Thymus (tissue), 14 donors: ENCODE measurements at places on chromosomes 3 and 15.

- no peaks in the 10 kb centered on the region for H3K36me3 ChIP-seq
- H3K4me1 ChIP-seq: peaks cover 3% of the 10 kb centered on the region
- no peak overlapping the region for H3K27ac ChIP-seq
- no peak overlapping the region for H3K4me3 ChIP-seq
- no peaks in the 10 kb centered on the region for H3K27me3 ChIP-seq
Measured at GRCh38 chr3:125109536-125109925, 53.7 kb upstream of the HEG1 start.

GRCh38 chr15:81373176-81373575 is 837 bp downstream of the TMC3 start:
- no peak overlapping the region for H3K27ac ChIP-seq
- H3K27me3 ChIP-seq: no peaks in the 10 kb centered on the region
- H3K4me3 ChIP-seq: no peak overlapping the region
- no peaks in the 10 kb centered on the region for H3K4me1 ChIP-seq

- DNase-seq: no peak
- H3K4me3 ChIP-seq: no peak overlapping the region
- no peak overlapping the region for H3K27ac ChIP-seq
- no peaks in the 10 kb centered on the region for H3K36me3 ChIP-seq
Measured at GRCh38 chr3:106768941-106769480, 608.2 kb upstream of the CCDC54 start.

- no peaks in the 10 kb centered on the region for H3K36me3 ChIP-seq
- H3K27me3 ChIP-seq: no peaks in the 10 kb centered on the region
- no peak for DNase-seq
- no peaks in the 10 kb centered on the region for H3K4me1 ChIP-seq
- no peak overlapping the region for H3K4me3 ChIP-seq
- H3K27ac ChIP-seq: no peak overlapping the region
Measured at GRCh38 chr15:101520395-101520794, 30.9 kb upstream of the PCSK6 start.

GRCh38 chr3:189355481-189356201 is 183.9 kb downstream of the TPRG1 start:
- peak; percentile 22 for DNase-seq
- no peaks in the 10 kb centered on the region for H3K27me3 ChIP-seq
- H3K4me3 ChIP-seq: no peak overlapping the region
- H3K4me1 ChIP-seq: peaks cover 10% of the 10 kb centered on the region

DNA sequence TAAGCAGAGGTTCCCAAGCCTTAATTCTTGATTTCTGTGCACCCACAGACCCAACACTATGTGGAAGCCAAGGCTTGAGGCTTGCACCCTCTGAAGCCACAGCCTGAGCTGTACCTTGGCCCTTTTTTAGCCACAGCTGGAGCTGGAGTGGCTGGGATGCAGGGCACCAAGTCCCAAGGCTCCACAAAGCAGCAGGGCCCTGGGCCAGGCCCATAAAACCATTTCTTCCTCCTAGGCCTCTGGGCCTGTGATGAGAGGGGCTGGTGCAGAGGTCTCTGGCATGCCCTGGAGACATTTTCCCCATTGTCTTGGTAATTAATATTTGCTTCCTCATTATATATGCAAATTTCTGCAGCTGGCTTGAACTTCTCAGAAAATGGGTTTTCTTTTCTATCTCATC is 60.9 kb upstream of the GSK3B start:
- no peak for DNase-seq
- H3K27ac ChIP-seq: no peak overlapping the region
- no peaks in the 10 kb centered on the region for H3K4me1 ChIP-seq
- H3K4me3 ChIP-seq: no peak overlapping the region
- H3K36me3 ChIP-seq: no peaks in the 10 kb centered on the region
- no peaks in the 10 kb centered on the region for H3K27me3 ChIP-seq

DNA sequence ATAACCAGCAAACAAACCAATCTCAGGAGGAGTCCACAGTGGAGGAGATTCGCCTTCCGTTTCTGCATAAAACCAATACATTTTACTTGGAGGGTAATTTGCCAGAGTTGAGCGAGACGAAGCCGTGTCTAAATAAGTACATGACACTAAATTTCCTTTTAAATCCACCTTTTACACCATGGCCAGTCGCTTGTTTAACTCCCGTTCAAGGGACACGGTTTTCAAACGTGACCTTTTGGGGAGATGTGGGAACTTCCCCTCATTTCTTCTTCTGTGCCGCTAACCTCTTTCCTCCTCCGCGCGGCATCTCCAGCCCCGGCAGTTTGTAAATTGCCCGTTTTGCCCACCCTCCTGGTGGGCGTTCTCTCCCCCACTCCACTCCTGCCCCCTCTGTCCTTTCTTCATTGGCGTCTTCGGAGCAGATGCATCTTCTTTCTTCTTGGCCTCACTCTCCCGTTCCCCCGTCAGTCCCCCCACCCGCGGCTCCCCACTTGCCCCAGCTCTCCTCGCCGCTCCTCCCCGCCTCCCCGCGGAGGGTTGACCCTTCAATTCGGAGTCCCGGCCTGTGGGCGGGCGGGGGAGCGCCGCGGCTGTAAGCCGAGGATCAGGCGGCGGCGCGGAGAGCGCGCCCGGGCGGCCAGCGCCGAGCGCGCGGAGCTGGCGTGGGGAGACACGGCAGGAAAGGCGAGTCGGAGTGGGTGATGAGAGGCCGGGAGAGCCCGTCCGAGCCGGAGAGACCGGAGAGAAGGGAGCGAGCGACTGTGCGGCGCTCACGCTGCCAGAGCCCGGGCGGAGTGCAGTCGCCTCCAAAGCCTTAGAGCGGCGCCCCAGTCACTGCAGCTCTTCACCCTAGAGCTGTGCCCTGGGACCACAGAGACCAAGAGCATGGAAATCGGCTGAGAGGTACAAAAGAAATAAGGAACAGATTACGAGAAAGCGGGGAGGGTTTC is at the start of gene NLGN1:
NLGN1 (plus strand) TSS at position 584 of the 950 bp plus-strand sequence.
- peaks cover 60% of the 10 kb centered on the region for H3K27me3 ChIP-seq
- H3K4me1 ChIP-seq: peaks cover 4% of the 10 kb centered on the region
- peak within 1 kb of the TSS; percentile 58 for H3K4me3 ChIP-seq
- no peak within 1 kb of the TSS for H3K27ac ChIP-seq
- no peaks in the 10 kb centered on the region for H3K36me3 ChIP-seq

GRCh38 chr3:8473029-8473428 is 28.6 kb upstream of the LMCD1 start:
- H3K4me1 ChIP-seq: no peaks in the 10 kb centered on the region
- H3K36me3 ChIP-seq: no peaks in the 10 kb centered on the region
- H3K4me3 ChIP-seq: no peak overlapping the region
- H3K27me3 ChIP-seq: no peaks in the 10 kb centered on the region
- DNase-seq: no peak
- H3K27ac ChIP-seq: no peak overlapping the region

- peaks cover 23% of the 10 kb centered on the region for H3K4me1 ChIP-seq
- H3K36me3 ChIP-seq: no peaks in the 10 kb centered on the region
- DNase-seq: no peak
- no peak overlapping the region for H3K27ac ChIP-seq
- H3K4me3 ChIP-seq: no peak overlapping the region
- H3K27me3 ChIP-seq: no peaks in the 10 kb centered on the region
Measured at GRCh38 chr3:134931045-134931785, 136.2 kb downstream of the EPHB1 start.

DNA sequence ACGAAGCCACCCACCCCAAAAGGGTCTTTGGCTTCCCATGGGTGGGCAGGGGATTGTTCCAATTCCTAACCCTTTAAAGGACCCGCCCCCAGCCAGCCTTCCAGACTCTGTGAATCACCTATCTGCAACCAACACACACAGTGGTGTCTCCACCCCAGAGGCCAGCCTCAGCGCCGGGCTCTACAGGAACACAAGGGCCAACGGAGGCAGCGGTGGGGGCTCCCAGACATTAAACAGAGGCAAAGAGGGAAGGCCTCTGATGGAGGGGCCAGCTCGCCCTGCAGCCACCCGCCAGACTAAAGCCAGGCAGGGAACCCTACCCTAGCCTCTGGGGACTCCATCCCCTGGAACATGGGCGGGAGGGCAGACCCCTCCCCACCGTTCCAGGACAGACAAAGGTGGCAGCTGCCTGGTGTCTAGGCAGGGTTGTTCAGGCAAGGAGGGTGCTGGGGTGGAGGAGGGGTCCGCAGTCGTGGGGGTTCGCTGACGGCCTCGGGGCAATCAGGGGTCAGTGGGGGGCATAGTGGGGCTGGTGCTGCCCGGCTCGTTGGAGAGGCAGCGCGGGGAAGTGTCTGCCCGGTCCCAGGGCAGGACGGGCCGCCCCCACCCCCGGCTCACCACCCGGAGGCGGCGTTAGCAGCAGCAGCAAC is 448 bp downstream of the SHISA5 start:
- no peaks in the 10 kb centered on the region for H3K36me3 ChIP-seq
- H3K27me3 ChIP-seq: peaks cover 55% of the 10 kb centered on the region
- peak overlapping the region; percentile 80 for H3K27ac ChIP-seq

GRCh38 chr15:65819563-65819960 is 27.5 kb upstream of the DENND4A start:
- H3K36me3 ChIP-seq: no peaks in the 10 kb centered on the region
- H3K4me3 ChIP-seq: no peak overlapping the region
- peaks cover 9% of the 10 kb centered on the region for H3K4me1 ChIP-seq
- peak overlapping the region; percentile 80 for H3K27ac ChIP-seq

DNA sequence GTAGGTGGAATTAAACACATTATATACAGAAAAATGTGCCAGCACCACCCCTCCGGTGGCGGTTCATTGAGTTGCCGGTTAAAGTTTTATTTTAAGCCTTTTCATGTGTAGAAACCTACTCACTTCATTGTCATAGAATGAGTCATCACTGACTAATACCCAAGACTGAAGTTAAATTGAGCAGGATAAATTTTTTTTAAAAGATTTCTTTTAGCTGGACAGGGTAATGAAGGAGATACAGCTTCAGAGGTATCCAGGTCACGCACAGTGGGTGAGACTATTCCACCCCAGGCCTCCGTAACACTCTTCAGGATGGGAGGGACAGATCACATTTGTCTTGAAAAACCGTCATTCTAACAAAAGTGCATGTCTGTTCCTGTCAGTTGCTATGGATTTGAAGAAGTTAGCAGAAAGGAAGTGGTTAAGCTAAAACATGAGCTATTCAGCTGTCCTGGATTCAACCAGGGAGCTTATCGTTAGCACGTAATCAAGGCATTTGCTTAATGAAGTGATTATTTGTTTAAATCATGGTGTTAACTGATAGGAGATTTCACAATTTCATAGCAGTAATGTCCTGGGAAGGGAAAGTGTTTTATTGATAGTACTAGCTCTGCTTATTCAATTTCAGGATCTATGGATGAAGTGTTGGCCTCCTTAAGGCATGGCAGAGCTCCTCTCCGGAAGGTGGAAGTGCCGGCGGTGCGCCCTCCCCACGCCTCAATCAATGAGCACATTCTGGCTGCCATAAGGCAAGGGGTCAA is 23.4 kb downstream of the WHAMM start:
- no peaks in the 10 kb centered on the region for H3K4me1 ChIP-seq
- H3K4me3 ChIP-seq: no peak overlapping the region
- peak overlapping the region; percentile 3 for H3K27ac ChIP-seq

DNA sequence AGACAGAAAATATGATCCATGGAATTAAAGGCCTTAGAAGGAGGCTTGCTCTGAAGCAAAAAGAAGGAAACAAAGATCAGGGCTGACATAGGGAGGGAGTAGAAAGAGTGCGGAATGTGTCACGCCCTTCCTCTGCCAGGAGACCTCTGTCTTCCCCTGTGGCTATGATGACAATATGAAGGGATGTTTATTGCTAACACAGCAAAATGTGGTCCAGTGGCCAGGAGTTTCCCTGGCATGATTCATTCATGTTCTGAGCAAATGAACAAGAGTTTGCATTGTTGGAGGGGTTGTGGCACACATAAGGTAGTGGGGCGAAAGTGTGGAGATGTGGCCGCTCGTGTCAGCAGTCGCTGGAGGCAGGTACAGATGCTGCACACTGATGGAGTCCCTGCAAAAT is 169.4 kb downstream of the SHQ1 start:
- H3K4me1 ChIP-seq: no peaks in the 10 kb centered on the region
- no peaks in the 10 kb centered on the region for H3K36me3 ChIP-seq
- no peak overlapping the region for H3K27ac ChIP-seq
- H3K27me3 ChIP-seq: no peaks in the 10 kb centered on the region
- H3K4me3 ChIP-seq: no peak overlapping the region
- no peak for DNase-seq

DNA sequence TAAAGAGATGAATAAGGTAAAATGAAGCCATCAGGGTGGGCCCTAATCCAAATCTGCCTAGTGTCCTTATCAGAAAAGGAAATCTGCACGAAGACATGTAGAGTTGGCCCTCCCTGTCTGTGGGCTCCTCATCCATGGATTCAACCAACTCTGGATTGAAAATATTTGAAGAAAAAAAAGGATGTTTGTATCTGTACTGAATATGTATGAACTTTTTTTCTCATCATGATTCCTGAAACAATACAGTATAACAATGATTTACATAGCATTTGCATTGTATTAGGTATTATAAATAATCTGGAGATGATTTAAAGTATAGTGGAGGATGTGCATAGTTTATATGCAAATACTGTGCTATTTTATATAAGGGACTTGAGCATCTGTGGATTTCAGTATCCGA is 59.0 kb upstream of the SMAD6 start:
- no peaks in the 10 kb centered on the region for H3K36me3 ChIP-seq
- no peak overlapping the region for H3K4me3 ChIP-seq
- no peaks in the 10 kb centered on the region for H3K4me1 ChIP-seq

GRCh38 chr3:44909063-44909462 is 34.7 kb downstream of the TGM4 start:
- DNase-seq: no peak
- no peaks in the 10 kb centered on the region for H3K36me3 ChIP-seq
- no peak overlapping the region for H3K27ac ChIP-seq

- DNase-seq: peak; percentile 26
- H3K27ac ChIP-seq: no peak overlapping the region
- H3K4me3 ChIP-seq: no peak overlapping the region
- no peaks in the 10 kb centered on the region for H3K36me3 ChIP-seq
- no peaks in the 10 kb centered on the region for H3K27me3 ChIP-seq
Measured at GRCh38 chr3:108489776-108490175, 20.6 kb downstream of the MYH15 start.

GRCh38 chr15:60970246-60971170 is 258.6 kb downstream of the RORA start:
- no peak for DNase-seq
- H3K27me3 ChIP-seq: no peaks in the 10 kb centered on the region
- H3K36me3 ChIP-seq: no peaks in the 10 kb centered on the region
- H3K27ac ChIP-seq: no peak overlapping the region
- H3K4me3 ChIP-seq: no peak overlapping the region

GRCh38 chr15:77546050-77546501 is 86.6 kb downstream of the LINGO1 start:
- peaks cover 4% of the 10 kb centered on the region for H3K4me1 ChIP-seq
- no peak overlapping the region for H3K27ac ChIP-seq
- no peaks in the 10 kb centered on the region for H3K27me3 ChIP-seq
- no peak for DNase-seq
- H3K4me3 ChIP-seq: no peak overlapping the region

DNA sequence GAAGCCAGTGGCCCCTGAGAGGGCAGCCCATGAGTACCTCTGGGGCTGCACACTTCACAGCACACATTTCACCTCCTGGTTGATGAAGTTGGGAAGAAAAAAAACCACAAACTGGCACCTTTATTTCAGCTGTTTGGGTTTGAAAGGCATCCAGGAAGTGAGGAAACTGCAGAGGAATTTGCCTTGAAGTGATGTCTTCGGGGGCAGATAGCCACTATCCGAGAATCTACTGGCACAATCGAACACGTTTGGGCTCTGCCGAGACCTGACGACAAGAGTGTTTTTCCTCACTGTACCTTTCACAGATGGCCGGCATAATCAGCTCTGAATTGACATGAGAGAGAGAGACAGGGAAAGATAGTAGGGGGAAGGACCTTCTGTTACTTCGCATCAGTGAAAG is 59.7 kb downstream of the LRIG1 start:
- no peaks in the 10 kb centered on the region for H3K27me3 ChIP-seq
- no peaks in the 10 kb centered on the region for H3K36me3 ChIP-seq
- H3K4me3 ChIP-seq: no peak overlapping the region
- no peak for DNase-seq
- peaks cover 59% of the 10 kb centered on the region for H3K4me1 ChIP-seq
- H3K27ac ChIP-seq: no peak overlapping the region
